ENCODE measurements at places on chromosomes 1 and 21.

DNA sequence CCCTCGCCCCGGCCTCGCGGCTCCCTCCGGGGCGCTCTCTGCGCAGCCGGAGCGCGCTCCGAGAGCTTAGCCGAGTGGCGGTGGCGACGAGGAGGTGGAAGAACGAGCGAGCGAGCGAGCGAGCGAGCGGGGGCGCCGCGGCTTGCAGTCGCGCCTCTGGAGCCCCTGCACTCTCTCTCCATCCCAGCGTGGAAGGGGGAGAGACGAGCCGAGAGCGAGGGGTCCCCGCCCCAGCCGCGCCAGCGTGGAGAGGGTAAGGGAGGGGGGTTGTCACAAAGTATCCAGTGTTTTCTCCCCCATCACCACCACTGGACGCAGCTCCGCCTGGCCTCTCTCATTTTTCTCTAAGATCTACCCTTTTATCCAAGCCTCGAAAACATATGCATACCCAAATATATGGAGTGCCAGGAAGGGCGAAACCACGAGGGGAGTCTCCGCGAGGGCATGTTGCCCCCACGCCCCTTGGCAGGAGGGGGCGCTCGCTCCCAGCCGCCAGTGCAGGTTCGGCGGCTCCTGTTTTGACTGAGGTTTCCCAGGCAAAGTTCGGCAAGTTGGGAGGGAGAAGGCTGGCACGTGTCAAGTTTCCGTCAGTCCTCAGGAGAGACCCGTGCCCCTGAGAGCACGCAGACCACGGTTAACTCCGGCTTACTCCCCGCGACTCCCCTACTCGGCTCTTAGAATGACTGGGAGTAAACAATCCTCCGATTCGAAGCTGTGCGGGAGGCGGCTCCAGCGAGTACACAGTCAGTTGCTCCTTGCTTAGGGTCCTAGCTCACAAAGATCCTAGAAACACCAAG is 569 bp upstream of the DAB1 start:
- DNase-seq, result peak; percentile 59

GRCh38 chr1:232413674-232414073 is 216.3 kb downstream of the SIPA1L2 start:
- DNase-seq, result no peak

- DNase-seq, result no peak
Observed at GRCh38 chr1:16046842-16047241, 3.3 kb downstream of the CLCNKB start.

DNA sequence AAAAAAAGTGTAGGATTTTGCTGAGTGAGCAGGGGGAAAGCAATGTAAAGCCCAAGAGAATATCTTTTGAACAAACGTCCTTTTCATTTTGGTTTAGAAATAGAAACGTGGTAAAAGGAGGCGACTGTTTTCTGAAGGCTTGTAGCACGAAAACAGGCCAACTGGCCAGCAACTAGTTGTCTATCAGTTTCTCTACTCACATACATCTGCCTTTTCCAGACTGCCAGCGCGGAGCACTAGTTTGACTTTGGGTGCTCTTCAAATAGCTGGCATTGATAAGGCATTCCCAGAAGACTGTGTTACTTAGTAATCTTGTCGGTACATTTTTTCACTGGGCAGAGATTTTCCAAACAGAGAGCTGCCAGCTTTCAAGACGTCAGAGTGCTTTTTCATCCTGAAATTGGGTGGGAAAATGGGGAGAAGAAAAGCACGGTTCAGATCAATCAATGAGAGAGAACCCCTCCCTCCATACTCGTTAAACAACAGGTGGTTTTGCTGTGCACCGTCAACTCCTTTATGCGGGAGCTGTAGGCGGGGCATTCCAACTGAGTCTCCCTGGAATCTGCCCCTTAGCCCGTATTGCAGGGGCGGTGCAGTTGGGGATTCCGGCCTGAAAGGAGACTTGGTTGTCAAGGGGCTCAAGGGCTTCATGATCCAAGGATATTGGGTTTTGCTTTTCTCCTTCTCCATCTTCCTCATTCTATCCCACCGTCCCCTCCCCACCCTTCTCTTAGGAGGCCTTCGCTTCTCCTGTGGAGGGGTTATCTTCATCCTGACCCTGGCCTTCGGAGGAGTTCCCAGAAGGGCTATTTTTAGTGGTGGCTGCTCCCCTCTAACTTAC is 884 bp upstream of the LRRC8C start:
- no peak for DNase-seq

GRCh38 chr1:103160281-103160680 is 52.0 kb upstream of the COL11A1 start:
- peak; percentile 59 for DNase-seq

- no peak for DNase-seq
Observed at GRCh38 chr1:89844860-89845259, 24.0 kb downstream of the LRRC8D start.

- peak; percentile 90 for DNase-seq
Observed at GRCh38 chr1:59015708-59016107, 231.9 kb upstream of the JUN start.

DNA sequence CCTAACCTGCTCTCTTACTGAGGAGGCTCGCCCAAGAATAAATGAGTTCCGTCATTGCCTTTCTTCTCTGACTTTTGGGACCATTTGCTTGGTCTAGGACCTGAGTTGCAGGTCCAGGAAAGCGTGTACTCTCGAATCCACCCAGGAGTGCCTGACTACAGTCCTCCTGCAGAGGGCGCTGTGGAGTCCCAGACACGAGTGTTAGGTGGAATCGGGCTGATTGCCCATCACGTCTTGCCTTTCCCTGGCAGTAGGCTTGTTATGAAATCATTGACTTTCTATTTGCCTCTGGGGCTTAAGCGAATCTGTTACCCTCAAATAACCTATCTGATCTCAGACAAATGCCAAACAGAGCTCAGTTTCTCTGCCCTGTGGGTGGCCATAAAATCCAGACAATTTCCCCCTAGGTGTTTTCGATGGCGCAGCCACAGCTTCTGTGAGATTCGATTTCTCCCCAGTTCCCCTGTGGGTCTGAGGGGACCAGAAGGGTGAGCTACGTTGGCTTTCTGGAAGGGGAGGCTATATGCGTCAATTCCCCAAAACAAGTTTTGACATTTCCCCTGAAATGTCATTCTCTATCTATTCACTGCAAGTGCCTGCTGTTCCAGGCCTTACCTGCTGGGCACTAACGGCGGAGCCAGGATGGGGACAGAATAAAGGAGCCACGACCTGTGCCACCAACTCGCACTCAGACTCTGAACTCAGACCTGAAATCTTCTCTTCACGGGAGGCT is at the start of gene IL20:
Gene IL20 (plus strand): TSS at position 685 of the 733 bp plus-strand sequence. CDS start 230 bp downstream, outside the sequence.
- peak; percentile 69 for DNase-seq

- DNase-seq, result no peak
Observed at GRCh38 chr1:201783058-201783457, 45.9 kb upstream of the IPO9 start.

DNA sequence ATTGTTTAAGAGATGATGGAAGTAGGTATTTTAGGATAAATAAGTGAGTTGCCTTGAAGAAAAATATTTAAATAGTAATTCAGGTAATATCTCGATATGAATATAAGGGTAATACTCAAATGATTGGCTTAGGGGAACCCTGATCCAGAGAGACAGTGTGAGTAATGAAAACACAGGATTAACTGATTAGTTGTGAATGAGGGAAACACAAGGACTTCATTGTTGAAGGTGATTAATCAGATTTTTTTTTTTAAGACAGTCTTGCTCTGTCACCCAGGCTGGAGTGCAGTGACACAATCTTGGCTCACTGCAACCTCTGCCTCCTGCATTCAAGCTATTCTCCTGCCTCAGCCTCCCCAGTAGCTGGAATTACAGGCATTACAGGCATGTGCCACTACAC is 12.7 kb downstream of the SLC25A33 start:
- DNase-seq, result no peak

GRCh38 chr1:232196042-232196441 is 433.9 kb downstream of the SIPA1L2 start:
- no peak for DNase-seq

- DNase-seq, result no peak
Observed at GRCh38 chr1:177794376-177794991, 175.4 kb downstream of the SEC16B start.

DNA sequence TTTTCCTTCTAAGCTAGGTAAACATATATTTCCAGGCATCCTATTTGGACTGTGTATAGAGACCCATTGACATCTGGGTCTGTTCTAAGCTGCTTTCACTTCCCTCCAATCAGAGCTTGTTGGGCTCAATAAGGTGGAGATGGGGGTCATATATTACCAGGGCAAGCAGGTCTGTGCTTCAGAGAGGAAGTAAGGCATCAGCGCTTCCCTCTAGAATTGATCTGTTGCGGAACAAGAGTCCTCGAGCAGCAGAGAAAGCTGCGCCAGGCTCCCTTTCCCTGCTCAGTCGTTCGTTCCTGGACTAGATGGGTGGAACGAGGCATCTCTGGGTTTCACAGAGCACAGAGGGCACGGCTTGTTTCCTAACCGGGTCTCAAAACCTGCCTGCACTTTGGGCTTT is 63.5 kb downstream of the DISC1 start:
- no peak for DNase-seq

DNA sequence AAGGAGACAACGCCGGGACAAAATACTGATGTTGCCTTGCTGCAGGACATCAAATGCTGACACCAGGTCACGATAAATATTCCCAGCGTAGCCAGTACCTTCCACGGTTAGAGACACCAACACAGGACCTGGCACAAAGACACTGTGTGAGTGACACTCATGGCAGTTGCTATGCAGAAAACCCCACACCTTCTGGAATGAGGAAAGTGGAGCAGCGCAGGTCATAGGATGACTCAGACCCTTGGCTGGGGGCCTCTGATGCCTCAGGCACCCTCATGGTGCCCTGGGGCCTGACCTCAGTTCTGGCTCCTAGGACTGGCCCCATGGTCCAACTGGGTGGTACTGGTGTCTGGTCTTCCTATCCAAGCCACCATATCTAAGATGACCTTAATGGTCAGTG is 7.0 kb downstream of the DCST2 start:
- no peak for DNase-seq

- DNase-seq, result peak; percentile 45
Observed at GRCh38 chr21:14900058-14900457, 164.7 kb downstream of the NRIP1 start.

DNA sequence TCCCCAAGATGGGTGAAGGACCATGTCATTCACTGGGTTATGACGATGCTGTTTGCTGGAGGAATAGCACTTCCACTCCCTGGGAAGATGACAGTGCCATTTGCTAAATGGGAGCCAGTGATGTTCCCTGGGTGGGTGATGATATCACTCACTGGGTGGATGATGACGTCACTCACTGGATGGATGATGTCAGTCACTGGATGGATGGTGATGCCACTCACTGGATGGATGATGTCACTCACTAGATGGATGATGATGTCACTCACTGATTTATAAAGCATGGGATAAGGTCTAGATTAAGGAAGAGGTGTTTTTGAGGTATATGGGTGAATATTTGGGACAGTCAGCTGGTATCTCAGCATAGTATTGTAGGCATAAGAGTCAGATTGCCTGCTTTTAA is 457.2 kb downstream of the AJAP1 start:
- DNase-seq, result no peak

- DNase-seq, result no peak
Observed at GRCh38 chr1:247500865-247501264, 35.4 kb downstream of the OR2C3 start.

DNA sequence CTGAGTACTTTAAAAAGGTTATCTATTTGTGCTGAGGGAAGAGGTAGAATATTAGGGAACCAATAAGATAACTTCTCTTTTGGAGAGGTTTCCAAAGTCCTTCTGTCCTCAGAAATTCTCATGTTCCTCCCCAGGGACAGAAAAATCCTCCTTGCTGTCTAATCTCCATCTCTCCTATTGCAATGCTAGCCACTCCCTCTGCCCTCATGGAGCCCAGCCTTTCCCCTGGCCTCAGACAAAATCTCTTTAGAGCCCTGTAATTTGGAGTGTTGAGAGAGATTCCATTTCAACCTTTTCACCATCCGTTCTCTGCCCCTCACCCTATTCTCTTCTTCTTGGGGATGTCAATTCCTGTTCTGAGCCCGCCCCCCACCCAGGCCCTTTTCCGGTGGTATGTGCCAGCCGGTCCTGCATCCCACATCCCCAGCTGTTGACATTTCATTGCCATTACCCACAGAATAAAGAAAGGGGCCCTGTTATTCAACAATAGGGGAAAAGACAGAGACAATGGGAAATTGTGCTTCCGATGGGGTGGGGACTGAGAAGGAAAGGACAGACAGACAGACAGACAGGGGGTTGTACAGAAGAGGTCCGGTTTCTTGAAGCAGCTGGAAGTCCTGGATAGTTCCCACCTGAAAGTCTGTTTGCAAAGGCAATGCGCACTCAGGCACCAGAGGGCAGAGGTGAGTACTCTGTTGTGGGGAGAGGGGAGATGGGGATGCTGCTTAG is at the start of gene HAPLN2:
Gene HAPLN2 (plus strand): TSS at position 563 of the 729 bp plus-strand sequence. CDS start 4,076 bp downstream, outside the sequence.
- no peak for DNase-seq

GRCh38 chr1:176032040-176032645 is 174.9 kb downstream of the COP1 start:
- no peak for DNase-seq

GRCh38 chr1:28428990-28429520 is 59.5 kb downstream of the PHACTR4 start:
- no peak for DNase-seq

DNA sequence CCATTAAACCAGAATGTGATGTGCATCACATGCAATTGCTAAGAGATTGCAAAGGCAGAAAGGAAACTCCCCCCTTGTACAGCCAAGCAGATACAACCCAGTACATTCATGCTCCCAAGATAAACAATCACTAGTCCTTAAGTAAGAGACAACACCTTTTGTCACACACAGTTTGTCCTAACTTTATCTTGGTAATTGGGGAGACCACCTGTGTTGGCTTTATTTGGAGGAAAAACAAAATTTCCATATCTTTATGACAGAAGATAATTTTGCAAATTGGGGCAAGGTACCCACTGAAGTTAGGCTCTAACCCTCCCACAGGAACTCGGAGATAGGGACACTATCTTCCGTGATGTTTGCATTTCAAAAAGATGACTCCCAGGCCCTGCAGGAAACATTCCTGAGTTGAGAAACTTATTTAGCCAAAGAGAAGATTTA is 175.0 kb upstream of the TNR start:
- no peak for DNase-seq

- no peak for DNase-seq
Observed at GRCh38 chr1:192453360-192453992, 122.1 kb upstream of the RGS1 start.

DNA sequence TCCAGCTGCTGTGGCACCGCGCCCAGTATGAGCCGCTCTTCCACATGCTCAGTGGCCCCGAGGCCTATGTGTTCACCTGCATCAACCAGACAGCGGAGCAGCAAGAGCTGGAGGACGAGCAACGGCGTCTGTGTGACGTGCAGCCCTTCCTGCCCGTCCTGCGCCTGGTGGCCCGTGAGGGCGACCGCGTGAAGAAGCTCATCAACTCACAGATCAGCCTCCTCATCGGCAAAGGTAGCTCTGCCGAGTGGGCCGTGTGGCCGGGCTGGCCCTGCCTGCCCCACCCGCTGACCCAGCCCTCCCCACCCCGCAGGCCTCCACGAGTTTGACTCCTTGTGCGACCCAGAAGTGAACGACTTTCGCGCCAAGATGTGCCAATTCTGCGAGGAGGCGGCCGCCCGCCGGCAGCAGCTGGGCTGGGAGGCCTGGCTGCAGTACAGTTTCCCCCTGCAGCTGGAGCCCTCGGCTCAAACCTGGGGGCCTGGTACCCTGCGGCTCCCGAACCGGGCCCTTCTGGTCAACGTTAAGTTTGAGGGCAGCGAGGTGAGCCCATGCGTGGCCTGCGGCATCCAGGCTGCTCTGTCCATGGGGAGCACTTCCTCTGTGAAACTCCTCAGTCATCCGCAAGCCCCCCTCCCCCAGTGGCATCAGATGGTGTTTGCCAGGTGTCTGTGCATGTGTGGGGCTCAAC is 64.2 kb downstream of the PIK3CD start:
- no peak for DNase-seq

All from fibroblast of skin of right quadriceps (primary cell).